CD4-positive, alpha-beta T cell treated with Interleukin-15 for 1 hour (primary cell): ENCODE measurements at places on chromosomes 5 and 9.

DNA sequence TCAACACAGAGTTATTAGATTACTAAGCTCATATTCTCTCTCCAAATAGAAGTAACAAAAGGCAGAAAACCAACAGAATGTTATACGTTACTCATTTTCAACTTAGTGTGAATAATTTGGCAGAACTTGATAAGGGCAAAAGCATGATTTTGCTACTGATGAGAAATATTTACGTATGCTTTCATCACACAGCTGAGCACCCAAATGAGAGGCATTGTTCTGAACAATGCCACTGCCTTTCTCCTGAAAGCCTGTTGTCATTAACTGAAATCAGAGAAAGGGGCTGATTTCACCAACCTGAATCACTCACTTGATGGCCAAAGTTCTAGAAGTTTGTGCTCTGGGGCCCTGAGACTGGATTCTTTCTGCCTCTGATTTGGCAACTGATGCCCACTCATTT, 367.5 kb upstream of the PTGER4 start:
- no peak for DNase-seq

DNA sequence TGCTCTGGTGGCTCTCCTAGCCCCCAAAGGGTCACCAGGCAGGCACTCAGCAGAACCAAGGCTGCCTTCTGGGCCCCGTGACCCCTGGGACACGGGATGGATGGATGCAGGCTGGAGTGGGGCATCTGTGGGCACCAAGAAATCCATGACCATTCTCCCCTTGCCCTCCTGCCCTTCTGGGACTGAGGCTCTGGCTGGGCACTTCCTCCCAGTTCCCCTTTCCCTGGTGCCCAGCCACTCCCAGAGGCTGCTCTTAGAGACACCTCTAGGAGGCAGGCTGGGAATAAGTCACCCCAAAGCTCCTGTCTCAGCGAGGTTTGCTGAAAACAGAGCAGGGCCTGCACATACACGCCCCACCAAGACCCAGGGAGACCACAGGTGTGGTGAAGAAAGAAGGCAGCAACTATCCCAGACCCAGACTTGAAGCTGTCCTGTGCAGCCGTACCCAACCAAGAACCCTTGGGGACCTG, 943 bp downstream of the STING1 start:
- DNase-seq: peak; percentile 30

- DNase-seq: no peak
These were observed 2.0 kb upstream of the MAP3K1 start for GRCh38 chr5:56813302-56813701.

DNA sequence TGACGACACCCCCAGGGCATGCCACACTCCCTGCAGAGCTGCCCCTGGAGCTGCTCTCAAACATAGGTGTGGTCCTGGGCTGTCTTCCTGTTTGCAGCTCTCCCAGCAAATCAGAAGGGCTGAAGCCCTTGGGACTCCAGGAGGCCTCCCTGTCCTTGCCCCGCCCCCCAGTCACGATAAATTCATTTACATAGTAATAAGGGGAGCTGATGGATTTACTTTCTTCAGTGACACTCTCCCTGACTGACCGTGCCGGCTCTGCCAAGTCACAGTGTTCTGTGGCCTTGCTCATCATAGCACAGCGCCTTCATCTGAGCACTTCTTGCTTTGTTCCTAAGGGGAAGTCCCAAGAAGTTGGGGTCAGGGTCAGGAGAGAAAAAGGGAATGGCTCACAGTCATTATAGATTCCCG, 121.4 kb downstream of the ENC1 start:
- no peak for DNase-seq

GRCh38 chr5:140978983-140979382, 12.7 kb downstream of the PCDHAC2 start:
- DNase-seq: no peak

- DNase-seq: no peak
These were observed 305.0 kb downstream of the RASEF start for GRCh38 chr9:82757924-82758323.

DNA sequence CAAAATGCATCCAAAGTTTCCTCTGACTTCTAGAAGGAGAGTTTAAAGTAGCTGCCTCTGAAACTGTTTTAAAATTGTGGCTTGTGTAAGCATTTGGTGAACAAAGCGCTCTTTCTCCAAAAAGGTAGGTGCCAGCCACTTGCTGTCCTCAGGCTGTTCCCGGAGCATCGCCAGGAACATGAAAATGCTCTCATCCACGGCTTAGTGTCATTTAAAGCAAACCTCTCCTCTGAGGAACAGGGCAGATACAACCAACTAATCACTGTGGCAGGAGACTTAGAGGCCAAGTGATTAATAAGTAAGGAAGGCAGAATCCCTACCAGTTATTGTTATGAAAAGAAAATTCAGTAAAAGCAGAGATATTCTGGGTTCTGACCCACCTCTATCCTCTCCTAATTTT, 165.6 kb downstream of the DCP2 start:
- no peak for DNase-seq

DNA sequence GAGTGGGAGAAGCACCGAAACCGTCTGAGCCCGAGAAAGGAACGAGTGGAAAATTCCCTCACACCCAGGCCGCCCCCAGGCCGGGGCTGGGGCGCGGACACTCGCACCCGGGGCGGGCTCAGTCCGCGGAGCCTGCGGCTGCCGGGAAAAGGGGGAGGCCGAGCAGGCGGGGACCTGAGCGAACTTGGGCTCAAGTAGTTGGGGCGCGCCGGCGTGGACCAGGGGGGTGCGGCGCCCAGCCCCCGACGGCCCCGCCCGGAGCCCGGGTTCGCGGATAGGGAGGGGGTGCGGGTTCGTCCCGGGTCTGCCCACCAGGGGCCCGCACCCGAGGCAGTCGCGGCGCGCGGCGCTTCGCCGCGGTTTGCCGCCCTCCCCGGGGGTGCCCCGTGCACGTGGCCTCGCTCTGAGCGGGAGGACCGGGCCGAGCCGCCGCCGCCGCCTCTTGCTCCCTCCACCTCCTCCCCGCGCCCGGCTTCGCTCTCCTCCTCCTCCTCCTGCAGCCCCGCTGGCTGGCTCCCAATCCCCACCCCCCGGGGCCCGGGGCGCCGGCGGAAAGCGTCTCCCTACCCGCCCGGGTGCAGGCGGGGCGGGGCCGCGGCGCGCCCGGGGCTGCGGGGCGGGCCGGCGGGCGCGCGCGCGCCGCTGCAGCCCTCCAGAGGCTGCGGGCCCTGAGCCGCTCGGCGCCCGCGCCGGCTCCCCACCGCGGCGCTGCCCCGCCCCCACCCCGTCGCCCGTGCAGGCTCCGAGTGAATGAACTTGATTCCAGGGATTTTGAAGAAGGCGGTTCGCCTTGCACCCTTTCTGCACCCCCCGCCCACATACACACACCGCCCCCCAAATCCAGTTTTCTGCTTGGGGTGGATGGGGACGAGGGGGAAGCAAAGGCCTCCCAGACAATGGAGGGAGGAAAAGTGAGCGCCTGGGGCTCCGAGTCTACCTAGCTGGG, 1.3 kb upstream of the NFIB start:
- no peak for DNase-seq

GRCh38 chr5:75843319-75843718, 126.1 kb upstream of the POC5 start:
- no peak for DNase-seq

GRCh38 chr5:78727786-78728761, 79.5 kb upstream of the LHFPL2 start:
- peak; percentile 58 for DNase-seq

GRCh38 chr9:120528829-120529228, 51.1 kb downstream of the CDK5RAP2 start:
- DNase-seq: no peak

DNA sequence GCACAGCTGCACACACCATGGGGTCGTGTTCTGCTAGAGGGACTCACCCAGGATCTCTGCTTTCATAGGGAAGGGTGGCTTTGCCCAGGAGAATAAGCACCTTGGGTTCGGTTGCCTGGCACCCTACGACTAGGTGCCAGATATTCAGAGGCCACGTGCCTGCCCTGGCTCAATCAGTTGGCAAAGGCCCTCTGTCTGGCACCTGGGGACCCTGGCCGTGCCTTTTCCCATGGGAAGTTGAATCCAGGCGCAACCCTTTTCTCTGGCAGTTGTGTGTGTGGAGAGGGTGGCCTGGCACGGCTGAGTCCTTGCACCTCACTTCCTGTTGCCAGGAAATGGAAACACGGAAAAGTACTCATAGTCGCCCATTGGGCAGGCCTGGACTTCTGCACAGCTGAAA, 10.2 kb upstream of the ANKH start:
- no peak for DNase-seq

GRCh38 chr9:95506678-95507463, 9.9 kb downstream of the PTCH1 start:
- peak; percentile 27 for DNase-seq

DNA sequence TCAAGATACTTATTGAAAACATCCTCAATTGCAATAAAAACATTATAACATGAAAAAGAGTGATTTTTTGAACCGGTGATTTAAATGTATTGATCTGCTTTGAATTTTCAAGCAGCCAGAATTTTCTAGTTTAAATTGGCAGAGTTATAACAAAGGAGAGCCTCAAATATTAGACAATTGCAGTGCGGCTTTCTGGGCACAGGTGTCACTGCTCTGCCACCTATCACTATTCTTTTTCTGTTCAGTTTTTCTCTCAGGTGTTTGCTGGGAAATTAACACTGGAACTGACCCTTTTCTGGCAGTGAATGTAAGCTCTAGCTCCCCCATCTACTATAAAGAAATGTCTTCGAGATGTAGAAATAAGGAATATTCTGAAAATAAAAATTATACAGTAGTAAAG, 23.0 kb downstream of the ZBED3 start:
- DNase-seq: no peak

GRCh38 chr5:160369990-160370712, at the start of gene C1QTNF2:
TSS of gene C1QTNF2 (minus strand) at chr5:160370626. CDS start at chr5:160355011, 15,615 bp downstream.
- no peak for DNase-seq

- no peak for DNase-seq
These were observed 266.5 kb downstream of the MSX2 start for GRCh38 chr5:174990909-174991308.

DNA sequence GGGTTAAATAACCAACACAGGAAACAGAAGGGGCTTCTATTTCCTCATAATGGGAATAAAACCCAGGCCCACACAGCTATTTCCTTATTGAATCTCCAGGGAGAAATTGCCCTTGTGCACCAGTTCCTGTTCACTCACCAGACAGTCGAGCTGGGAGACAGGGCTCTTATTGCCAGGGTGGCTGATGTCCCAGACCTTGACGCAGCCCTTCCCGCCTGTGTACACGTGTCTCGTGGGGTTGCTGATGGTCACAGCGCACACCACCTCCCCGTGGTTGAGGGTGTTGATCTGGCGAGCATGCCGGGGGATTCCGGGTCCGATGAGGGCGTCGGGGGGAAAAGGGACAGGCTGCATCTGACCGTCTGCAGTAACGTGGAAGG, 96.5 kb downstream of the TLE1 start:
- DNase-seq: no peak
